AG08396 (cell line): ENCODE measurements at places on chromosomes 7 and 10.

DNA sequence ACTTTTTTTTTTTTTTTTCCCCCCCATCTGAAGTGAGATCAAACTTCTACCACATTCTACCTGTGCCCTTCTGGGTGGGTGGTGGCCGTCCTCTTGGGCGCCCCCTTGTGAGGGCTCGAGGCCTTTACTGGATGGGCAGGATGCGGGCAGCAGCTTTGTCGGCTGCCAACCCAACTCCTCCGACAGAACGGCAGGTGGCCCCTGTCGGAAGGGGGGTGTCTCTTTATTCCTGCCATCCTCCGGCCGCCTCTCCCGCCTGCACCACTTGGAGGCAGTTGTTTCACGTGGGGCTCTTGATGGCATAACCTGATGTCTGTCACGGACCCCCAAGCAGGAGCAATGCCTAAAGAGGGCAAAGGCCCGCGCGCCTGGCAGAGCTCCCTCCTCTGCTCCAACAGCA lies 31.0 kb downstream of the AMZ1 start:
- DNase-seq, result peak; percentile 48

DNA sequence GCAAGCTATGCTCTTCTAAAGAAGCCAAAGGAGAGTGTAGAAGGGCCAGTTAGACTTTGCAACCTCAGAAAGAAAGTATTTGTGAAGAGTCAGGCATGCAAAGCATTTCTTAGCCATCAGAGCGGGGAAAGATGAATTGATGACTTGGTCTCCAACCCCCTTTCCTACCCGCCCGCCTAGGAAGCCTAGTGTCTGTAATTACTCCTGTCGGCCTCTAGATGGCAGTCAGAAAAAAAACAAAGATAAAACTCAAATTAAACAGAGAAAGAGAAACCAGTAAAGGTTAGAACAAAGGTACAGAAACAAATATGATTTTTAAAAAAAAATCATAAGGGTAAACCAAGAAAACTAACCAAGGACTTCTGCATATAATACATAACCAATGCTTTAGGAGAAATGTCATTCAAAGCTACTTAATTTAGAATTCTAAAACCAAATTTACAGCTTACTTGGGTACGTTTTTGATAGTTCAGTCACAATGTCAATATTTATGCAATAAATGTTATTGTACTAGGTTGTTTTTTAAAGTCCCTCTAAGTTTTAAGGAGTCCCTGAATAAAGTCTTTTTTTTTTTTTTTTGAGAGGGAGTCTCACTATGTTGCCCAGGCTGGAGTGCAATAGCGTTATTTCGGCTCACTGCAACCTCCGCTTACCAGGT lies 97.6 kb downstream of the LYZL1 start:
- DNase-seq, result peak; percentile 33

- no peak for DNase-seq
These were observed 69.4 kb downstream of the CCSER2 start for GRCh38 chr10:84397735-84398144.

- no peak for DNase-seq
These were observed 294.4 kb upstream of the BMPER start for GRCh38 chr7:33610918-33611317.

DNA sequence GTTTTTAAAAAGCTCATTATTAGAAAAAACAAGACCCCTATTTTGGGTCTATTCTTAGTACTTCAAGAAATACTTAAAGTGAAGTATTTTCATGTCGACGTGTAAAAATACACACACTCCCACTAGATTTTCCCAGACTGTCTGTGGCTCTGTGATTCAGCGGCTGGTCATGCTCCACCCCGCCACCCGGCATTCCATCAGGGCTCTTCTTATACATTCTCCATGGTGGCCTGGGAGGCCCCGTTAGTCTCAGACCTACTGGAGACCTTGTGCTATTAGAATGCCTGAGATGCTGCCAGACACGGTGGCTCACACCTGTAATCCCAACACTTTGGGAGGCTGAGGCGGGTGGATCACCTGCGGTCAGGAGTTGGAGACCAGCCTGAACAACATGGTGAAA lies 13.1 kb downstream of the TECPR1 start:
- DNase-seq, result no peak

DNA sequence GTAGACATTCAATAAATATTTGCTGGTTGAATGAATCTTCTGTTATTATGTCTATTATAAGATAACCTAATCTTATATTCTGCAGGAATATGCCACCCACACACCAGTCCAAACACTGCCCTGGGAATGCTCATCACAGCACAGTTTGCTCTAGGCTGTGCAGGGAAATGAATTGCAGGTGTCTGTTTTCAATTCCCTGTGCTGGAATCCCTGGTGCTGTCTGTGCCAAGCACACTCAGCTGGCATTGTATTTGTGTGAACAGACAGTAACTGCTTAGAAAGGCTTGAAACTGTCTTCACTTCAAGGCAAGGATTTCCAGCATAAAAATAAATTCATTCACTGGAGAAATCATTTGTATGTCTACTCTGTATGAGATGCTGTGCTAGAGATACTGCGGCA lies 20.2 kb downstream of the ATOH7 start:
- no peak for DNase-seq

DNA sequence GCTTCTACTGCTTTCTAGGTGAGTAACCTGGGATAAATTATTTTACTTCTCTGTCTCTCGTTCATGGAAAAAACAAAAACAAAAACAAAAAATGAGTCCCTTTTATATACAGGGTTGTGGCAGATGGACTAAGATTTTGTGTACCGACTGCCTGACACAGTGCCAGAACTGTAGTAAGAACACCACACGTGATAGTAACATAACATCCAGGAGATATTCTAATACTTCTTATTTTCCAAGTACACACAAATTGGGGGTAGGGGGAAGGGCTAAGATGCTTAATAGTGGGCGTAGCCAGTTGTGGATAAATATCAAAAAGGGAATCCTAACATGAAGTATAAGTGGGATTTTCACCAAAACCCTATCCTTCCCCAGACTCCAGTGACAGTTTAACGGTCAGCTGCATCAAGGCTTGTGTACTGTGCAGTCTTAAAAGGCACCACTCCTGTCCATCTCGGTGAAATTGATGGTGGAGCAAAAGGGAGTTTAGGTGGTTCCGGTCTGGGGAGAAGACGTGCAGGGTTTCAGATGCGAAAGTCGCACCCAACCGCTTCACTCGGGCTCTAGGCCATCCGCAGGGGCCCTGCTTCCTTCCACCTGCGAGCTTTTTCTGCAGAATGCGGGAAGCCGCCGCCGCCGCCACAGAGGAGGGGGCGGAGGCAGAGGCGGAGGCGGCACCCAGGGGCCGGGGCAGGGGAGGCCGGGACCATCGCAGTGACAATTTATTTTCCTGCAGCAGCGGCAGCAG lies at the start of gene STAMBPL1:
TSS of gene STAMBPL1 (plus strand) at position 712 of the 748 bp plus-strand sequence. CDS start 21,464 bp downstream, outside the sequence.
- DNase-seq, result peak; percentile 49

- DNase-seq, result peak; percentile 84
These were observed 942 bp downstream of the TRAPPC14 start for GRCh38 chr7:100157334-100158228.

DNA sequence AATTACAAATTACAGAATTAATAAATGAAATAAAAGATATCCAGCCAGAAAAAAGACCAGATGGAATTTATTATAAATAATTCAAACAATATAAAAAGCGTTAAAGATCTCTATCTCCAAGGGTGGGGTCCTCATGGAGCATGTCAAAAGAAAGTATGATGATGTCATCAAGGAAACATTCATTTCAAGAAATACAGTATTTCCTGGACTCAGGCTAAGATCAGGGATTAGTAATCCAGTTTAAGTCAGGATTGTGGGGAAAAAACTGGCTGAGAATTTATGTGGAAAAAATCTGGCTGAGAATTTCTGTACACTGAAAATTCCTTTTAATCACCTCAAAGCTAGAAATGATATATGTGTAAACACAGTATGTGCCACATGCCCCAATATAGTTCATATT lies 1075.3 kb downstream of the XPNPEP1 start:
- DNase-seq, result no peak

DNA sequence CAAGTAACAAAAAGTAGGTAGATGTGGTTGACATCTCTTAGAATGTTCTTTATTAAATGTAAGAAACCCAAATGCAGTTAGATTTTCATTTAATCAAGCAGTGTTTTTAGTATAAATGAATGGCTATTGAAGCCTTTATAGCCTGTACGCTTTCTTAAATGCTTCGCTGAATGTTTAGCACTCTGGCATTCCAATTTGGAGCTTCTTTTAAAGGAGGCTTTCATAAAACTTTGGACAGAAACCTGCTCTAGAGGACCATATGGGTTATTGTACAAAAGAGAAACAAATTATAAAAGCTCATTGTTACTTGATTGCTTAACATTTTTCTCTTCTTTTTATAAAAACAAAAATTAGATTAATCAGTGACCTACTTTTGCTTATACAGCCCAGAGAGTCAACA lies 59.5 kb downstream of the KCND2 start:
- no peak for DNase-seq

DNA sequence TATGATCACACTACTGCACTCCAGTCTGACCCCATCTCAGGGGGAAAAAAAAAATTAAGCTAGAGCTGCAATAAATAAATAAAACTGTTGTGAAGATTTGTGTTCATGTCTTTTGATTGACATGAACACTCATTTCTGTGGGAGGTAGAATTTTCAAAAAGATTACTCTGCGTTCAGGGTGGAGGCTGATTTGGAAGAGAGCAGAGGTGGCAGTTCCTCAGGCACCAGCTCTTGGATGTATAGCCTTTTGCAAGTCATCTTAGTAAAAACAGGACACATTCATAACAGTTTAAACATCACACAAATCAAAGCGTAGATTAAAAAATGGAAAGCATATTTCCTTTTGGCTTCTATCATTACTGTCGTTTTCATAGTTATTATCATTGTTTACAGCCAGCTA lies 243.5 kb upstream of the LRGUK start:
- no peak for DNase-seq

DNA sequence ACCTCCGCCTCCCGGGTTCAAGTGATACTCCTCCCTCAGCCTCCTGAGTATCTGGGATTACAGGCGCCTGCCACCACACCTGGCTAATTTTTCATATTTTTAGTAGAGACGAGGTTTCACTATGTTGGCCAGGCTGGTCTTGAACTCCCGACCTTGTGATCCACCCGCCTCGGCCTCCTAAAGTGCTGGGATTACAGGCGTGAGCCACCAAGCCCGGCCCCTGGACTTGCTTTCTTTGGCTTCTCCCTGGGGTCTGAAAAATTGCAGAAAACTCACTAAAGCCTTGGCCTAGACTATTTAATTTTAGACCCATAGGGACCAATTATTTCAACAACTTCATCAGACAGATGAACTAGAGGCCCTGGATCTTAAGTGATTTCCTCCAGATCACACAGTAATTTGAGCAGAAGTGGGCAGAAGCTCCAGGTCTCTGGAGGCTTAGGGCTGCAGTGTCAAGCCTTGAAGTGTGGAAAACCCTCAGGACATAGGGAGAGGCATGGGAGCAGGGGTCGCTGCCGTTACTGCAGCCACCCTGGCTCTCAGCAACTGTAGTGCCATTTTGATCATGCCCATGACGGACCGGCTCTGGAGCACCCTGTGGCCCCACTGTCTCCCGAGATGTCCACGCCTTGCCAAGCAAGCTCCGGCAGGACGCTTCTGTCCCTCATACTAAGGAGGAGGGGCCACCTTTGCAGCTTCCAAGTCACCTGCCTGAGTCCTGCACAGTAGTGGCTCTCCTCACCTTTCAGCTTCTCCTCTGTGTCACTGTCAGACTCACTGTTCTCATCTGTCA lies 72.4 kb downstream of the DENND2A start:
- no peak for DNase-seq

DNA sequence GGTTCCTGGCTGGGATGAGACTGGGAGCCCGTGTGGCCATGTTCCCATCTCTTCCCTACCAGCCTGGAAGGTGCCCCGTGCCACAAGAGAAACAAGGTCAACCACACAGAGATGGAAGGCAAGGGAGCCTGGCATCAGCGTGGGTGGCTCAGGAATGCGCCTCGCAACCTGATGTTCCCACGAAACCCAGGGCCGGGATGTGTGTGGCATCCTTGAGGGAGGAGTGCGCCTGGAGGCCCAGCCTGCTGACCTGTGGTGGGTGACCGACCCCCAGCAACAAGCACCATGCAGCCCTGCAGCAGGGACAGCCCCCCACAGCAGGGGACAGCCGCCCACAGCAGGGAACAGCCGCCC lies 267.2 kb downstream of the ELFN1 start:
- no peak for DNase-seq

DNA sequence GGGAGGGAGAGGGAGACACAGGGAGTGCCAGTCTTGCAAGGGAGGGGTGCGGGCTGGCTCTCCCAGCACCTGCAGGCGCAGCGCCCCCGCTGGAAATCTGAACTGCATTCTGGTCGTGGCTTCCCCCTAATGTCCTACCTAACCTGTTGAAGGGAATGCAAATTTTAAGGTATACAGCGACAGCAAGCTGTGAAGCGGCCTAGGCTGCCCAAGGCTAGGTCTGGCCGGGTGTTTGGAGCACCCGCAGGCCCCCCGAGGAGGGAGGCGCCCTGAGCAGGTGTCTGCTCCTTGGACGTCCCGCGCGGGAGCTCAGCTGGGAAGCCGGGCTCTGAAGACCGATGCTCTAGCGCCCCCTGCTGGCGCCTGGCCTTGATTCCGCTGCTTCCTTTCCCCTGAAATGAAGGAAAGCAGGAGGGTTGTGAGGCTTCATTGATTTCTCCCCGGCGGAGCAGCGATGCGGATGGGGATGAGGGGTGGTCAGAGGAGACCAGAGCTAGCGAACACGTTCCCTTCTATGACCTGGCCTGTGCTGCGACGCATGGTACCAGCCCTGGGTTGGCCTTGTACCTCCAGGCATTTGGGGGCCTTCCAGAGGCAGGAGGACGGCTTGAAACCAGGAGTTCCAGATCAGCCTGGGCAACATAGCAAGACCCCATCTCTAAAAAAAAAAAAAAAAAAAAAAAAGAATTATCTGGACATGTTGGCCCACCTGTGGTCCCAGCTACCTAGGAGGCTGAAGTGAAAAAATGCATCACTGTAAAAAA lies 601.3 kb downstream of the GALNT17 start:
- DNase-seq, result peak; percentile 86

- DNase-seq, result peak; percentile 65
These were observed 13.2 kb downstream of the HDAC9 start for GRCh38 chr7:18508443-18509427.

- DNase-seq, result no peak
These were observed 553.5 kb upstream of the C7orf33 start for GRCh38 chr7:148037044-148037443.

GRCh38 chr10:126646110-126646509 lies 24.4 kb downstream of the C10orf90 start:
- no peak for DNase-seq

DNA sequence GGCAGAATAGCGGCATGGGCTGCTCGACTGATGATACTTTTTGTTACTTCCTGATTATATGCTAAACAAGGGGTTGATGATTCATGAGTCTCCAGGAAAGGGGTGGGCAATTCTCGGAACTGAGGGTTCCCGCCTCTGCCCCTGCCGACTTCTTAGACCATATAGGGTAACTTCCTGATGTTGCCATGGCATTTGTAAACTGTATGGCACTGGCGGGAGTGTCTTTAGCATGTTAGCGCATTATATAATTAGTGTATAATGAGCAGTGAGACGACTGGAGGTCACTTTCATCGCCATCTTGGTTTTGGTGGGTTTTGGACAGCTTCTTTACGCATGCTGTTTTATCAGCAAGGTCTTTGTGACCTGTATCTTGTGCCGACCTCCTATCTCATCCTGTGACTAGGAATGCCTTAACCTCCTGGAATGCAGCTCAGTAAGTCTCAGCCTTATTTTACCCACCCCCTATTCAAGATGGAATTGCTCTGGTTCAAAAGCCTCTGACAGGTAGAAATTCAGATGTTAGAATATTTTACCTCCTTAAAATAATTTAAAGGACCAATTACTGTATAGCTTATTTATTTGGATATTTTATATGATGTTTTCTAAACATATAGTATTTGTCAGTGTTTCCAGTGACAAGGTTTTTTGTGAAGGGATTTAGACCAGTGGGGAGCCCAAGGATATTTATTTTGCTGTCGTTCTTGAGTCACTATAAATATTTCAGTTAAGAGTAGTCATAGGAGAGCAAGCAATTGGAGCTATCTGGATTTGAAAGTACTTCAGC lies 90.1 kb upstream of the PIK3CG start:
- DNase-seq, result no peak
